ENCODE measurements at places on chromosomes 2 and 18. TPM values are rescaled to one million over a fixed set of nuclear protein-coding genes. Genes with fewer than 3 reads are reported as not detected.

The BBS5 gene
- 4.5 TPM for total RNA-seq

The MC2R gene
- total RNA-seq, result not detected

The ELOA2 gene
- total RNA-seq, result not detected

The GBX2 gene
- not detected for total RNA-seq

The ALPP gene
- total RNA-seq, result not detected

The LAMA1 gene
- 31.2 TPM for total RNA-seq

The LRP1B gene
- total RNA-seq, result 1.2 TPM

The CXCR4 gene
- total RNA-seq, result 0.30 TPM

The OXER1 gene
- total RNA-seq, result not detected

The CDH7 gene
- not detected for total RNA-seq

The MOGAT1 gene
- total RNA-seq, result not detected

The CFC1 gene
- not detected for total RNA-seq

The GALNT13 gene
- total RNA-seq, result 2.7 TPM

The TEKT4 gene
- total RNA-seq, result not detected

The SALL3 gene
- total RNA-seq, result not detected

The IL36A gene
- not detected for total RNA-seq

The EN1 gene
- total RNA-seq, result 0.30 TPM

The CAPN13 gene
- not detected for total RNA-seq

The MYOM1 gene
- 3.0 TPM for total RNA-seq

The TMEM37 gene
- total RNA-seq, result not detected

The SCN9A gene
- total RNA-seq, result 57.8 TPM

The GAL3ST2 gene
- under 0.01 TPM for total RNA-seq

The STRN gene
- 24.8 TPM for total RNA-seq

The CENPA gene
- total RNA-seq, result 0.30 TPM

The SAG gene
- not detected for total RNA-seq

The POLR1A gene
- 29.9 TPM for total RNA-seq

The CRIM1 gene
- total RNA-seq, result 361 TPM

The UGT1A5 gene
- not detected for total RNA-seq

The PARD6G gene
- total RNA-seq, result 6.8 TPM

The TNFRSF11A gene
- total RNA-seq, result under 0.01 TPM

The SERPINB7 gene
- total RNA-seq, result 31.5 TPM

The EHBP1 gene
- total RNA-seq, result 109 TPM

The ITGB6 gene
- total RNA-seq, result 0.60 TPM

The SERPINB12 gene
- not detected for total RNA-seq

The ATP8B1 gene
- total RNA-seq, result 9.5 TPM

The DSEL gene
- total RNA-seq, result 33.4 TPM

The ZNF532 gene
- 49.3 TPM for total RNA-seq

The KCNG3 gene
- total RNA-seq, result not detected

The LYG2 gene
- total RNA-seq, result not detected

The ZSWIM2 gene
- not detected for total RNA-seq

The PPP1R7 gene
- total RNA-seq, result 54.3 TPM

The SIX2 gene
- not detected for total RNA-seq

The VAMP8 gene
- total RNA-seq, result 0.23 TPM

The PSME4 gene
- total RNA-seq, result 61.1 TPM

The CCDC102B gene
- 2.4 TPM for total RNA-seq

The RALB gene
- 58.5 TPM for total RNA-seq

The PCARE gene
- not detected for total RNA-seq

The RFTN2 gene
- 5.9 TPM for total RNA-seq
